Esophagus squamous epithelium (tissue), 5 donors: ENCODE measurements at places on chromosomes 16 and 17.

DNA sequence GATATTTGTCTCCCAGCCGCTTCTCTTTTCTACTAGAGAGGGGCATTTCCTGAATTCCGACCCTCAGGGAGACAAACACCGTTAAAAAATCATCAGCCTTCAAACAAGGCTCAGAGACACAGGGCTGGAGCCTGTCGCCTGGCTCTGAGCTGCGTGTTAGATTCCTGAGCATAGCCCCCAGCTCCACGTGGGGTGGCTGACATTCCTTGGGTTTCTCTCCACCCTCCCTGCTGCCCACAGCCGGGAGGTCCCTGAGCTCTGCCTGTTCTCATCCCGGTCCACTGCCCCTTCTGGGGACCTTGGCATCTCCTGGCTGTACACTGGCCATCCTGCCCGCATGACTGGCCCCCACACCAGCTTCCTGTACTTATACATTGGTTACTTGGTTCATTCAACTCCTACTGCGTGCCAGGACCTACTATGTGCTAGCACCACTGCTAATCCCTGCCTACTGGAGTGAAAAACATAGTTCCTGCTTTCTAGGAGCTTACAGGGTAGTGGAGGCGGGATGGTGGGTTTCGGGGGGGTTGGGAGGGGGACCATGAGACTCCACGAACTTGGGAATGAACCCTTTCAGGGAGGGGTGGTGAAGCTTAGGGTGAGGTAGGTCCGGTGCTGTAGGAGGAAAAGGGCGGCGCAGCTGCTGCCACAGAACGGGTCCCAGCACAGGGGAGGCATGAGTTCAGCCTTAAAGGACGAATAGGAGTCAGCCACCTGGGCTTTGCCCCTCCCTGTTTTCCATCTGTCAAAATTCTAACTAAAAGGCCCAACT is 52.1 kb upstream of the TMEM132E start:
- DNase-seq, result no peak

DNA sequence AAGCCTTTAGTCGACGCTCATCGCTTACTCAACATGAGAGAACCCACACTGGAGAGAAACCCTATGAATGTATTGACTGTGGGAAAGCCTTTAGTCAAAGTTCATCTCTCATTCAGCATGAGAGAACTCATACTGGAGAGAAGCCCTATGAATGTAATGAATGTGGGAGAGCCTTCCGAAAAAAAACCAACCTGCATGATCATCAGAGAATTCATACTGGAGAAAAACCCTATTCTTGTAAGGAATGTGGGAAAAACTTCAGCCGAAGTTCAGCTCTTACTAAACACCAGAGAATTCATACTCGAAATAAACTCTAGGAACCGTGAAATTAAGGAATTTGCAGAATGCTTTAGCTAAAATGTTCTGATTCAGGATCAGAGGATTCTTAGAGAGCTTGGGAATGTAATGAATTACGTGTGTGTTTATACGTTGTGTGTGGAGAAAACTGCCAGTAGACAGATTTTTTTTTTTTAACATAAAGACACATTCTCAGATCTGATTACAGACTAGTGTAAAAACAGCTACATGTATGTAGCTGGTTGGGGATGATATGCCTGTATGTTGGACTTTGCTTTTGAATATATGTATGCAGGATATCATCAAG is 25.4 kb downstream of the ZFP90 start:
- no peak for DNase-seq

DNA sequence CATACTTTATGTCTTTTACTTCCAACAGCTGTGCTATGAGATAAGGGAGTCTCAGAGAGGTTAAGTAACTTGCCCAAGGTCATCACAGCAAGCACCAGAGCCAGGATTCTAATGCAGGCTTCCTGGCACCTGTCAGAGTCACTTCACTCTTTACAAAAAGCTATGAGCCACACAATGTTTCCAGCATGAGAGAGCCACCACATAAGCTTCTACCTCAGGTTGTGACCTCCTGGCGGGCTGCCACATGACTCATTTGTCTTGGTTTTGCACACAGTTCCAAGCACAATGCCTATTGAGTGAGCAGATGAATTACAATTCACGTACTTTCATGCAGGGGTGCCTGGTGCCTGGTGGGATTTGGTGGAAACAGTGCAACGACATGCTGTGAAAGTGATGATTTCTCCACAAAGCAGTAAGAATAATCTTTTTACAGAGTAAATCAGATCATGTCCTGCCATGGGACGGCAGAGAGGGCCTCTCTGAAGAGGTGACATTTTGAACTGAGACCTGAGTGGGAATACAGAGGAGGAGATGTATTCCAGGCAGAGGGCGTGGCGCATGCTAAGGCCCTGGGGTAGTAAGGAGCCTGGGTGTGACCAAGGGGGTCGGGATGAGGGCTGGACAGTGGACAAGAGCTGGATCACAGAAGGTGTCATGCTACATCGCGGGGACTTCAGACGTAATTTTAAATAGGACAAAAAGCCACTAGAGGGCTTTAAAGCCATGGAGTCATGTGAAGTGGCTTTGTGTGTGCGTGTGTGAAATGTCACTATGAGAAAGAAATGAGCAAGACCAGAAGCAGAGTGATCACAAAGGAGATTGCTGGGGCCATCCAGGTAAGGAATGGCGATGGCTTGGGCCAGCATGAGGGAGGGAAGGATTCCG is 53.4 kb downstream of the CACNG3 start:
- DNase-seq, result no peak

DNA sequence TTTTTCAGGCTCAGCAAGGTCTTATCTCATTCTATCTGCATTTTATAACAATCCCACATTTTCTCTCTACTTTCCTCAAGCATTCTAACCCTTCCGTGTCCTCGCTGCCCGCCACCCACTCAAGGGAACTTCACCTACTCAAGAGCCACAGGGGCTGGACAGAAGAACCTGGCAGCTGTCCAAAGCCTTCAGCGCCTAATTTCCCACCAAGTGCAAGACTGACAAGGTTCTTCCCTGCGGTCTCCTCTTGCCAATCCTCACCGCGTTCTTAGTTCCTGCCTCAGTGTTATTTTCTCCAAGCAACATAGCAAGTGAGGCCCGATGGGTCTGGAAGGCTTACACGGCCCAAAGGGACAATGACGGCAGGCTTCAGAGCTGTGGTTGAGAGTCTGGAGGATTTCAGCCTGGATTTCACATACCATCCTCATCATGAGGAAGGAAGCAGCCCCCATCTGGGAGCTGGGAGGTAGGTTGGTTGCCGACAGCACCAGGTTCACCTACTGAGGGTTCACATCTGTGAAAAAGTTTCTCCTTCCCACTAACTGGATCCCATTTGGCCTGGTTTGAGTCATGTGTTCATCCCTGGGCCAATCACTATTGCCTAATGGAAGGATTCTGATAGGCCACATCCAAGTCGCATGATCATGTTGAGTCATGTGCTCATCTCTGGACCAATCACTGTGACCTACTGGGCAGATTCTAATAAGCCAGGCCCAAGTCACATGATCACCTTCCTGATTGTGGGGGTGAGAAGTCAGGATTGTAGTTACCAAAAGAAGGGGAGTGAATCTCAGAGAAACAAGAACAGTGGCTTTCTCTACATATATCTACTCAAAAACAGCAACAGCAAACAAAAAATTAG is 108.2 kb downstream of the N4BP1 start:
- no peak for DNase-seq

GRCh38 chr17:75371981-75372380 is 33.5 kb downstream of the GRB2 start:
- DNase-seq, result no peak

GRCh38 chr16:2803545-2804195 is 5.4 kb downstream of the PRSS41 start:
- DNase-seq, result no peak
